Right lung (tissue), 10 donors: ENCODE measurements at places on chromosomes 7 and 10. TPM values are rescaled to one million over a fixed set of nuclear protein-coding genes. Genes with fewer than 3 reads are reported as not detected.

Gene ABCB4
- 1.2 TPM for polyA plus RNA-seq

DNA sequence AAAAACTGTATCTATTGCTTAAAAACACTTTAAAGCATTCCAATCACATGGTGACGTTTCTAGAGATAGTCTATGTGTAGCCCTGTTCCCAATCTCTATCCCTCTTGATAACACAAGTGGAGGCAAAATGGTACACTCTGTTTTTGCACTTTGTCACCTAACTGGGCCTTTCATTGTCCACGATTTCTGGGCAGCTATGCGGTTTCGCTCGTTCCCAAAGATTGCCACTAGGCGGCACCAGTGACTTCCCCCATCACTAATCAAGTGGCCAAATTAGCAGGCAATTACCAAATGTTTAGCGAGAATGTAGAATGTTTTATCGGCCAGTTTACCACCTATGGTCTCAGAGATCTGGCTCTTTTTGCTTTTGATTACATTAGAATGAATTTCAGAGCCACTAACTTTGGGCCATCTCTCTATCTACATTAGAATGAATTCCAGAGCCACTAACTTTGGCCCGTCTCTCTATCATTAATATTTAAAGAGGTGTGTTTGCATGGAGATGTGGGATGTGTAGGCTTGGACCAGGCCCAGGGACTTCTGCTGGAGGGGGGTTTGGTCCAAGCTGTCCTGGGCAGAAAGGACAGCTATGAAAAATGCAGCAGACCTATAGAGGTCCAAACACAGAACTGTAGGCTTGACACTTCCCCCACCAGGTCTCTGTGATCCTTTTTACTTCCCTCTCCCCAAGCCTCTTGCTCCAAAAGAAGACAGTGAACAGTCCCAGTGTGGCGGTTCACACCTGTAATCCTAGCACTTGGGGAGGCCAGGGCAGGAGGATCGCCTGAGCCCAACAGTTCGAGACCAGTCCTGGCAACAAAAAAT lies 90.1 kb downstream of the EPC1 start:
- peak; percentile 30 for DNase-seq

Gene CFAP43
- polyA plus RNA-seq = 13.9 TPM

DNA sequence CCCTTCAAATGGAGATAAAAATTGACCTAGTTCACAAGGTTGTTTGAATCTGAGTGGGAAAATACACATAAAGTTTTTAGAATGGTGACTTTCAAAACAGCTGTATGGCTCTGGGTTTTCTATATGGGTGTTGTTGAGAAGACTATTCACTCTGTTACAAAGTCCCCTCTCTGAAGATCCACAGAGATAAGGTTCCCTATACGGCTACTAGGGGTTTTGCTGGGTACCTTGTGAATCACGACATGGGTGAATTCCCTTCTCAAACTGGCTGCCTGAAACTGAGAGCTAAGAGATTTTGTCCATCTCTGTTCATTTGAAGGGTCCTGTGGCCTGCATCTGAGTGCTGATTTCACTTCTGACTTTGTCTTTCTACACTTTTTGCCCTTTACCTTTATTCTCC lies 11.8 kb upstream of the SLC13A1 start:
- DNase-seq = no peak

DNA sequence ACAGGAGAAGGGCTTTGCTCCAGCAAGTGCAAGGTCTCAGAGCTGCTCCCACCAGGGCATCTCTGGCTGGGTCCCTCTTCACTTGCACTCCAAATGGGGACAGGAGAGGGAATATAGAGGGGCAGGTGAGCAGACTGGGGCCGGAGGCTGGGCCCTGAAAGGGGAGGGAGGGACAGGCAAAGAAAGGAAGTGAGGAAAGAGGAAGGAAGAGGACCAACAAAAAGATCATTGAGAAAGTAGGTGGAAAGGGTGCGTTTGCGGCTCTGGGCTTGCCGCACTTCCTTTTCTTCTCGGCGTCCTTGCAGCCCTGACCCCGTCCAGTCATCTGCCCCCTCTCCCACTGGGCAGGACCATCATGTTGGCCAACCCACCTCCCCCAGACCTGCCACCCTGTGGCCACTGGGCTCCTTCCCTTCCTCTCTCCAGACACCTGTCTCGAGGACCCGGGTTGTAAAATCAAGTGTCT lies 14.0 kb downstream of the ITPRIP start:
- no peak for DNase-seq

- no peak for DNase-seq
These were observed 38.1 kb downstream of the PRPS1L1 start for GRCh38 chr7:17989546-17989945.

Gene MET
- polyA plus RNA-seq = 26.0 TPM

- no peak for DNase-seq
These were observed 17.1 kb upstream of the AMZ1 start for GRCh38 chr7:2670720-2671391.

GRCh38 chr7:112459645-112460044 lies 9.4 kb downstream of the IFRD1 start:
- DNase-seq = no peak

Gene LRRC18
- 2.5 TPM for polyA plus RNA-seq

GRCh38 chr7:18495412-18496340 lies at the start of gene HDAC9:
TSS of gene HDAC9 (plus strand) at chr7:18495749. CDS start at chr7:18496303, 554 bp downstream.
- no peak for DNase-seq

GRCh38 chr10:71881647-71882355 lies 30.8 kb upstream of the PSAP start:
- no peak for DNase-seq

DNA sequence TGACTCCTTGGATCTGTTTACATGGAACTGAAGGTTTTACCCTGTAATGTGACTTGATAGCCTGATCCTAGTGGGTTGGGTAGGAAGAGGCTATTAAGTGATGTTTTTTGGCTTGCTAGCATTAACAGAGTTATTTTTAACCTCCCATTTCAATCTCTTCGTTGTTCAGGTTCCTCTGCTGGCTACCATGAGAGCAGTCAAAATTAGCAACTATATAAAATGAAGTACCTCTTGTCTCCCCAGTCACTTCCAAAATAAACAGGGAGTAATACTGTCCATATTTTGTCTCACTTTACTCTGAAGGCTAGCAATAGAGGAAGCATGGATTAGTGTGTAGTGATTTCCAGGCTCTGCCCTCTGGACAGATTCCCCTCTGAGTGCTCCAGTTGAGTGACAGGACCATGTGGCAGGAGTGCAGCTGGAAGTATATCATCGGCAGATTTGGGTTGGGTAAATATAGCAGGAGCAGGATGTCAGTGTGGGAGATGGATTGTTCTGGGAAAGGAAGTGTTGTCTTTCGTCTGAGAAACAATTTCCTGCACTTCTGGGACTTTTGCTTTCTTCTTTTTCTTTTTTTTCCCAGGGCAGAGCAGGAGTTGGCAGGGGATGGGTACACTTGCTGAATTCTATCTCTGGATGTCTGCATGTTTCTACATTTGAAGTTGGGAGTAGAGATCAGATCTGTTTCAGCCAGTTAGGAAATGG lies 35.2 kb downstream of the GBF1 start:
- peak; percentile 6 for DNase-seq

GRCh38 chr7:111137296-111138192 lies 46.6 kb downstream of the LRRN3 start:
- no peak for DNase-seq

Gene IDE
- polyA plus RNA-seq = 22.8 TPM

- no peak for DNase-seq
These were observed 512.4 kb downstream of the TNS3 start for GRCh38 chr7:47069385-47070076.

Gene MKX
- polyA plus RNA-seq = 1.6 TPM

DNA sequence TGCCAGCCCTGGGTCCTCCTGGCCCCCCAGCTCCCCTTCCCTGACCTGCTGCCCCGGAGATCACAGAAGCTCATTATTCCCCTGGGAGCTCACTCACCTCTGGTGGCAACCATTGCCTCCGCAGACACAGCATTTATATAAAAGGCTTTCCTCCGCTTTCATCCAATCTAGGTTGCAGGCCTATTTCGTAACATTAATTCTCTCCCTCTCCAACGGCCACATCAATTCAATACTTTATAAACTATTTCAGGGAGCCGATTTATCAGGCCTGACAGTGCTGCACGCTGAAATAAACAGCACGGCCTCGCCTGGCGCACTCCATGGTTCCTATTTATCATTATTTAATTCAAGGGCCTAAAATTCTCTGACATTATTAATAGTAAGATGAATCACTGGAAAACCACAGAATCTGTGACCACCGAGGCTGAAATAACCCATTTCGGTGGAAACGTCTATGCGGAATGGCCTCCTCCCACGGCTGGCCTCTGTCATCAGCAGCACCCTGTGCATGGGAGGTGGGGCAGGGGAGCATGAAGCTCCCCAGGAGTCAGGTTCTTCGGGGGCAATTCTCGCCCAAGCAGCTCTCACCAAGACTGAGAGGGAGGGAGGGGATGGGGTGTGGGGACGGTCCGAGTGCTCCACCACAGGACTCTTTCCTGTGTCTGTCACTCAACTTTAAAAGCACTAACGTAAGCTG lies 249.3 kb upstream of the PFKP start:
- no peak for DNase-seq

DNA sequence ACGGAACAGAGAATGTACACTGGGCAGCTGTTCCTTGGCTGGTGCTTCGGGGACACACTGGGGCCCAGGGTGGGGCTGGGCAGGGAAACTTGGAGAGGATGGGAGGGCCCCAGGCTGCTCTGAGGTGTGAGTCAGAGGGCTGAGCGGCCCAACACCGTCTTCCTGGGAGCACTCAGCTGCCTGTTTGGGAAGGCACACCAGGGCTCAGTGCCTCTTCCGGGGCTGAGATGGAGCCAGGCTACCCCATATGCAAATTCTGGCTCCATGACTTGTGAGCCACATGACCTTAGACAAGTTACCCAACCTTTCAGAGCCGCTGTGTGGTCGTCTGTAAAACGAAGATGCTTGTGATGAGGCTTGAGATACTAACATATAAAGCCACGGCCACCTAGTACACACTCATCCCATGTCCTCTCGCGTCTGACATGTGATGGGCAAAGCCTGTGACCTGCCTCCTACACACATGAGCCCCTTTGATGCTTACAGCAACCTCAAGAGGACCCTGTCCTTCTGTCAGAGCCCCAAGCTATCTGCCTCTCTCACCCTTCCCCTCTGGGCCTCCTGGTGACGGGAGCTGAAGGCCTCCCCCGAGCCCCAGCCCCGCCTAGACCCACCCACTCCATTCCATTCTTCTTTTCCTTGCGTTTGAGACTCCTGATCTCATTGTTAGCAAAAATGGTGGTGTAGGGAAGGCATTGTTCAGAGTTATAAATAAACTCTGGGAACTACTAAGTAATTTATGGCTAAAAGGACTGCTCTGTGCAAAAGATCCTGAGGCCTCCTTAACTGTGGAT lies 26.1 kb downstream of the KLRG2 start:
- no peak for DNase-seq

Gene OR2A42
- polyA plus RNA-seq = 3.6 TPM

Gene CPVL
- polyA plus RNA-seq = 13.3 TPM

- no peak for DNase-seq
These were observed 75.4 kb upstream of the ZMIZ1 start for GRCh38 chr10:78993261-78993945.

- DNase-seq = no peak
These were observed 30.8 kb upstream of the VSIR start for GRCh38 chr10:71804077-71804476.

- no peak for DNase-seq
These were observed 284.7 kb downstream of the CAMK1D start for GRCh38 chr10:12633776-12634620.

GRCh38 chr10:107727767-107728317 lies 563.3 kb upstream of the SORCS1 start:
- DNase-seq = peak; percentile 1

GRCh38 chr10:119341459-119342301 lies 134.3 kb downstream of the GRK5 start:
- DNase-seq = peak; percentile 76

GRCh38 chr7:107023522-107024151 lies 20.9 kb upstream of the PRKAR2B start:
- no peak for DNase-seq

Gene SPDYE5
- polyA plus RNA-seq = 3.9 TPM

DNA sequence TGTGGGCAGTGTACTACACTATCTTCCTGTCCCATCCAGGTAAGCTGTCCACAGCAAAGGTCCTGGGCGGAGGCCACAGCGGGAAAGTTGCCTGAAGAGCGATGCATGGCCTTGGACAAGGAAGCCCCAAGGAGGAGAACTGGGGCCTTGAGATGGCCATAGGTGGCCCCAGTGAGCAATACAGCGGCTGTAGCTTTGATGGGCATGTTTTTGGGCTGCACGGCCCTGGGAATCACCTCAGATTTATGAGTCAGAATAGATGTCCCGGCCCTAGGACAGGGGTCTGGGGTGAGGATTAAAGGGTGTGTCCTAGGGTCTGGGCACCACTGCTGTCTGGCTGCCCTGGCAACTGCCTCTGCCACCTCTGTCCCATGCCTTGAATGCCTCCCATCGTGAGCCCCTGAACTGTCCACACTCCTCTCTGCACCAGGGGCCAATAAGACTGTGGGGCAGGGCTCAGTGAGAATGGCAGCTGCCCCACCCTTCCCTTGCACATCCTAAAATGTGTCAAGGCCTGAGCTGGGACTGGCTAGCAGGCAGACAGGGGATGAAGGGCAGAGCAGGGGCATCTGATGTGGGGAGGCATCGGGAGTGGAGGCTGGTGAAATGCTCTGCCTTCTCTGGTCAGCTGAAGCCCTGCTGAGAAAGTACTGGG lies 9.4 kb upstream of the IRF5 start:
- no peak for DNase-seq

Gene RADIL
- 7.1 TPM for polyA plus RNA-seq

Gene VSTM2A
- 0.10 TPM for polyA plus RNA-seq

DNA sequence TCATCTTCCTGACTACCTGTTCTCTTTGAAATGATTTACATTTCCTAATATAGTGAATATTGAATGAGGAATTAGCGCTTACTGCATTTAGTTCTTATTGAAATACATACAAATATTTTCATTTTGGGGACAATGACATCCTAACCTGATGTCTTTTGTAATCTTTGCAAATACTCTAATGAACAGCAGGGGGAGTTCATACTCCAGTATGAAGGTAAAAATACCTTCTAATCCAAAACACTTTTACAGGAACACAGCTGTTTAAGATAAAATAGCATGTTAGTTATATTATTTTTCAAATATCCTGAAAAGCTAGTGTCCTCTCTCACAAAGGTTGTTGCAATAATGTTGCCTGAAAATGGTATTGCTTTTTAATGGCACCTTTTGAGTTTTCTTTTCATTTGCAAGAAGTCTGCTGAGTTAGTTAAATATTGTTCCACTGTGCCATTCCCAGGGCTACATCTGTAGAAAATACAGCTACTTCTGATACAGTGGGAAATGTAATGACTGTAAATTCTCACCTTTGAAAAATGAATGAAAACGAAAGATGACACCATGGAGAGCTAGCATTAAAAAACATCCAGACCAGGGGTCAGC lies 400.0 kb downstream of the PHF14 start:
- DNase-seq = no peak

- DNase-seq = no peak
These were observed 112.3 kb upstream of the PHYHIPL start for GRCh38 chr10:59064080-59064692.

Gene OR2A12
- 0.04 TPM for polyA plus RNA-seq

Gene ZMYND11
- polyA plus RNA-seq = 131 TPM
